Cortex of kidney (tissue), 1 donor: ENCODE measurements at places on chromosomes 3 and 15.

- no peak for DNase-seq
These were observed 10.4 kb downstream of the RAB27A start for GRCh38 chr15:55279100-55279745.

DNA sequence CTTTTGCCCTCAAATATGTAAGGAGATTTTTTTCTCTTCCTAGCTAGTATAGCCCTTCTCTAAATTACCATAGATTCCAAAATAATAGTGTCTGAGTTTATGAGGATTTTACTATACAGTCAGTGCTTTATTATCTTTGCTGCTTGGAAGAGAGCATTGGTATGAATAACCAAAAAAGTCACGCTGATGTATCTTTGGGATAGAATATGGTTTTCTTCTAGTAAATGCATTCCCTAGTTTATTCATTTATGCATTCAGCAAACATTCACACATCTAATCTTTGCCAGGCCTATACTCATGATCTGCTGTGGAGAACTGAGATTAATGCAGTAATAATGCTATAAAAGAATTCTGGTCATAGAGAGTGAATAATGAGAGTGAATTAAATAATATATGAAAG, 225.3 kb upstream of the GOLGA6L4 start:
- no peak for DNase-seq

DNA sequence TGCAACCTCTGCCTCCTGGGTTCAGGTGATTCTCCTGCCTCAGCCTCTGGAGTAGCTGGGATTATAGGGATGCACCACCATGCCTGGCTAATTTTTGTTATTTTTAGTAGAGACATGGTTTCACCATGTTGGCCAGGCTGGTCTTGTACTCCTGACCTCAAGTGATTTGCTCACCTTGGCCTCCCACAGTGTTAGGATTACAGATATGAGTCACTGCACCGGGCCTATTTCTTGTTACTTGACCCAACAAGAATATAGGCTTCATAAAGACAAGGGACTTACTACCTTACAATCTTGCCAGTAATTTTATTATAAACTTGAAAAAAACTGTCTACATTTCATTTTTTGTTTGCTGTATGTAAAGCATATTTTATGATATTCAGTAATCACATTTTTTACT, 21.4 kb upstream of the ZBTB47 start:
- no peak for DNase-seq

DNA sequence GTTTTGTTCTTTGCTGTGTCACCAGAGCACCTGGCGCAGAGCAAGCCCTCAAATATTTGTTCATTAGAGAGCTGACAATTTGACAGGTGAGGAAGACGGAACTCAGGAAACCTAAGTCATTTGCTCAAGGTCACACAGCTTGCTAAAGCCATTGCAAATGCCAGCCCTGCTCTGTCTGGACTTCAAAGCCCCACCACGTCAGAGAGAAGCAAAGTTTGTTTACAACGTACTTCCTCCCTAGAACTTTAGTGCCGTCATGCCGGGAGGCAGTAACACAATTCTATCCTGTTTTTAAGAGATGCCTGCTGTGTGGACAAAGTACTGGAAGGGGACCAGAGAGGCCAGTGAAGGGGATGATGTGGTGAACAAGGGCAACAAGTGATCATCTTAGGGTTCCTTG, 216.6 kb upstream of the PRICKLE2 start:
- DNase-seq = no peak

DNA sequence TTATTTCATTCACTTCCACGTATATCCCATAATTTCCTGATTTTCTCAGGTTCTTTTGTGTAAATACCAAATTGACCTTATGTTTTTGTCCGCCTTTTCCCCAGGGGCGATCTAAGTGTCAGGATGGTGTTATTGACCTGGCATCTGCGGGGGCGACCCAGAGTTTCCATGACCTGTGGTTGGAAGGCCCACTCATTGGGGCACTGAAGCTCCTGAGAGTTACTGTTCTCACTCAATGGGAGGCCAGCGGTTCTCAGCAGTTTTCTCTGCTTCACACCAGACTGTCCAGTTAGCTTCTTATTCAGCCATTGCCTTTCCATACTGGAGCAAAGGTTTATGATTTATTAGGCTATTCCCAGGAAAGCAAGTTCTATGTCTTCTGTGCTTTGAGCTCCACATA, 53.3 kb downstream of the B3GALNT1 start:
- no peak for DNase-seq

GRCh38 chr15:60020736-60021135, 16.6 kb downstream of the FOXB1 start:
- no peak for DNase-seq

DNA sequence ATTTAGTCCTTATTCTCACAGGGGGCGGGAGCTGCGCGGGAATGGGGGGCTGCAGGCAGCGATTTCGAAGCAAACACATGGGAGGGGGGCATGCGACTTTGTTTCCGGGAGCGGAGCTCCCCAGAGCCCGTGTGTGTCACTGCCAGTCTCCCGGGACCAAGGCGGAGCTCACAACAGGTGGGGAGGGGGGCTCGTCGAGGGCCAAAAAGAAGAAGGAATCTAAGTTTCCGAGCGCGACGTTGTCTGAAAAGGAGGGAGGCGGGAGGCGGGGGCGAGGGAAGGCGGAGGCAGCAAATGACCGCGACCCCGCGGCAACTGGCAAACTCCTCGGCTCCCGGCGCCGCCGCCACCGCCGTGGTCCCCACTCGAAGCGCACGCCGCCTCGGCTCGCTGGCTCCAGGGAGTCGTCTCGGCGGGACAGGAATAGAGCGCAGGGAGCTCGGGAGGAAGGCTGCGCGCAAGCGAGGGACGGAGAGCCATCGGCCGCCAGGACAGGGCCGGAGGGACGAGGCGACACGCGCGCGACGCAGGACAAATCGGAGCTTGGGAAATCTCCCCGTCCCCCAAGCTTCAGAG, 1.4 kb downstream of the FOXP1 start:
- DNase-seq = no peak
